ENCODE measurements at places on chromosomes 2 and 18.

GRCh38 chr18:21593540-21594257, 6.8 kb downstream of the ESCO1 start:
- DNase-seq, result no peak

GRCh38 chr2:85704800-85705679, 10.9 kb downstream of the GNLY start:
- DNase-seq, result no peak

DNA sequence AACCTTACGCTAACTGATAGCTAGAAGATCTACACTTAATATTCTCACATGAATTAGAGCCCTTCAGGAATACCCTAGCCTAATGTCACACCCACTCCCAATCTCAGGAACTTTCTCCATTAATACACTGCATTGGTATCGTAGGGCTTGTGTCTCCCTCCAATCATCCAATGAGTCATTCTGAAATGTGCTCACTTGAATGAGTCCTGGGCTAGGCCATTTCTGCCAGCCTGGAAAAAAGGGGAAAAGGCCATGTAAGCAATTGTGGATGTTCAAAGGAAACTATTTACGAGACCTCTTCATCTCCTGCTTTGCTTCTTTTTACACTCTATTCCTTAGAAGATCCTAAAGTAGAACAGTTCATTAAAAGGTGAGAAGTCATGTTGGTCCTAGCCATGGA, 18.8 kb downstream of the ZEB2 start:
- no peak for DNase-seq

GRCh38 chr2:145652036-145652435, 1132.1 kb upstream of the ZEB2 start:
- no peak for DNase-seq

- no peak for DNase-seq
These were observed 125.7 kb downstream of the FAM124B start for GRCh38 chr2:224276251-224276650.

- DNase-seq, result peak; percentile 55
These were observed 73.2 kb upstream of the NCKAP5 start for GRCh38 chr2:133641497-133641896.

DNA sequence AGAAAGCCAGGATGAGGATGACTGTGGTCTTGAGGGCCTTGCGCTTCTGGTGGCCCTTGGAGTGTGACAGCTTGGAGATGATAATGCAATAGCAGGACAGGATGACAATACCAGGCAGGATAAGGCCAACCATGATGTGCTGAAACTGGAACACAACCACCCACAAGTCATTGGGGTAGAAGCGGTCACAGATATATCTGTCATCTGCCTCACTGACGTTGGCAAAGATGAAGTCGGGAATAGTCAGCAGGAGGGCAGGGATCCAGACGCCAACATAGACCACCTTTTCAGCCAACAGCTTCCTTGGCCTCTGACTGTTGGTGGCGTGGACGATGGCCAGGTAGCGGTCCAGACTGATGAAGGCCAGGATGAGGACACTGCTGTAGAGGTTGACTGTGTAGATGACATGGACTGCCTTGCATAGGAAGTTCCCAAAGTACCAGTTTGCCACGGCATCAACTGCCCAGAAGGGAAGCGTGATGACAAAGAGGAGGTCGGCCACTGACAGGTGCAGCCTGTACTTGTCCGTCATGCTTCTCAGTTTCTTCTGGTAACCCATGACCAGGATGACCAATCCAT, 2.7 kb downstream of the CXCR4 start:
- DNase-seq, result no peak

DNA sequence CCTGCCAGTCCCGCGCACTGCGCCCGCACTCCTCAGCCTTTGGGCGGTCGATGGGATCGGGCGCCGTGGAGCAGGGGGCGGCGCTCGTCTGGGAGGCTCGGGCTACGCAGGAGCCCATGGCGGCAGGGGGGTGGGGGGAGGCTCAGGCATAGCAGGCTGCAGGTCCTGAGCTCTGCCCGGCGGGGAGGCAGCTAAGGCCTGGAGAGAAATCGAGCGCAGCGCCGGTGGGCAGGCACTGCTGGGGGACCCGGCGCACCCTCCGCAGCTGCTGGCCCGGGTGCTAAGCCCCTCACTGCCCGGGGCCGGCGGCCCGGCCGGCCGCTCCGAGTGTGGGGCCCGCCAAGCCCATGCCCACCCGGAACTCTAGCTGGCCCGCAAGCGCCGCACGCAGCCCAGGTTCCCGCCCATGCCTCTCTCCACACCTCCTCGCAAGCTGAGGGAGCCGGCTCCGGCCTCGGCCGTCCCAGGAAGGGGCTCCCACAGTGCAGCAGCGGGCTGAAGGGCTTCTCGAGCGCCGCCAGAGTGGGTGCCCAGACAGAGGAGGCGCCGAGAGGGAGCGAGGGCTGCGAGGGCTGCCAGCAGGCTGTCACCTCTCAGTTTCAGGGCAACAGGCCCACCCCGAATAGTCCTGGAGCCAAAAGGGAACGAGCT, 74.1 kb downstream of the PSMG2 start:
- DNase-seq, result no peak

GRCh38 chr18:56161566-56162260, 476.7 kb downstream of the TXNL1 start:
- no peak for DNase-seq

GRCh38 chr2:173286153-173286809, 68.4 kb upstream of the CDCA7 start:
- no peak for DNase-seq

DNA sequence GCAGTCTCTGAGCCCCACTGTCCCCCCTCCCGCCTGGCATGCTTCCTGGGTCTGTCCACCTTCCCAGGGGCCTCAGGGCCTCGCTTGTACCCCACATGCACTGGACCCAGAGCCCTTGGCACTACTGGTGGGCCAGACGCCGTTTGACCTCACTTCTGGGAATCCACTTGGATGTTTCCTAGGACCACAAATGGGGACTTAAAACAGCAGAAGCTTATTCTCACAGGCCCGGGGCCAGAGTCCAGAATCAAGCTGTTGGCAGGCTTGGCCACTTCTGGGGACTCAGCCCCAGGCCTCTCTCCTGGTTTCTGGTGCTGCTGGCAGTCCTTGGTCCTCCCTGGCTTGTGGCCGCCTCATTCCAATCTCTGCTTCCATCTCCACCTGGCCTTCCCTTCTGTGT, 19.6 kb downstream of the ANO7 start:
- no peak for DNase-seq

DNA sequence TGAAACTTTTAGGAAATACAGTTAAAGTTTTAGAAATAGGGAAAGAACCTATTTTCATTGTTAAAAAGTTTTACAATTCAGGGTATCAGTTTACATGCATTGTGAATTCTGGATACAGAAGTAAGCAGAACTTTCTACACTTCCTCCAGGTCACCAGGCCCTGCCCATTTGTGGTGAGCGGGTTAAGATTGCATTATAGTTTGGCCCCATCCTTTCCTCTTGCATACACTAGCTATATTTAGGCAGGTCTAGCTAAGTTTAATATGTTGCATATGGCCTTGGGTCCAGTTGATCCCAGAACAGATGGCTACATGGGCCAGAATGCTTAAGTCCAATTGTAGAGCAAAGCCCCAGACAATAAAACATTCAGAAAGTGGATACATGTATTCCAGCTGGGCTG, 4.8 kb downstream of the VWA3B start:
- no peak for DNase-seq

DNA sequence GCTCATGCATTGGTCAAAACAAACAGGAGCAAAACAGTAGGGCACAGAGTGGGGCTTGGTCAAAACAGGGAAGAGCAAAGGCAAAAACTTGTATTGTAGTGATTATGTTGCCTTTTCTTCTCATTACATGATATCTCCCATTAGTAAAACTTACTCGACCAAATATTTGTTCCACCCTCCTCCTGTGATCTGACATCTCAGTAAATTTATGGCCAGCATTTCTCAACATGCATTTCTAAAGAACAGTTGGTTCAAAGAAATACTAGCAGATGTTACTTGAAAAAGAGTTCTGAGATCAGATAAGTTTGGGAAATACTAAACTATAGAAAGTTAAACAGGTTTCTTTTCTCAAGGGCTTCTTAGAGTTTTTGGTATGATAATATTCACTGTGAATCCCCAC, 423.1 kb downstream of the FIGN start:
- DNase-seq, result no peak

GRCh38 chr2:193382583-193382982, 1187.8 kb upstream of the TMEFF2 start:
- no peak for DNase-seq

- no peak for DNase-seq
These were observed 445.7 kb upstream of the FANCL start for GRCh38 chr2:58686776-58687175.

DNA sequence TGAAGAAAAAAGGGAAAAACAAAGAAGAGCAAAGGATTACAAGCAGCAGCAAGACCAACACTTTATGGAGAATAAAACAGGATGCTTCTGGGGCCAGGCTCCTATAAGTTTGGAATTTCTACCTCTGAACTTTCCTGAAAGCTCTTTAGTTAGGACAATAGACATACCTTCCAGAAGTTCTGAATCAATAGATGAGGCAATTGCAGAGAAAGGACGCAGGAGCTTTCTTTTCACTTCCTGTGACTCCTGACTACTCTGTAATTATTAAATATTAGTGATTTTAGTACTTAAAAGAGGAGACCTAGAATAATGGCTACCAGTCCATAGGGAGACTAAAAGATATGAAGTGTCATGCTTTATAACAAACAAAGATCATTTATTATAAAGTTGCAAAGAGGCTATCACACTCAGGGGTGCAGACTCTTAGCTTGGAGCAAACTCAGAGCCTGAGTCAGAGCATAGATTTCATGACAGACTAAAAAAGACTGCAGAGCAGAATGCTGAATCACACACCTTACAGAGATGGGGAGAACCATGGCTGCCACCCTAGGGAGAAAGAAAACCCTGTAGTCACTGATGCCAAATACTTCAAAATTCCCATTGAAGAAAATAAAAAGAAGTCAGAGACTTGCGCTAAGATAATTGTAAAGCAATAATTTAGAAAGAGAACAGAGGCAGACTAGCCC, 52.5 kb upstream of the FAM136A start:
- DNase-seq, result no peak

GRCh38 chr2:218860950-218861381, 1.4 kb downstream of the WNT6 start:
- DNase-seq, result peak; percentile 81

DNA sequence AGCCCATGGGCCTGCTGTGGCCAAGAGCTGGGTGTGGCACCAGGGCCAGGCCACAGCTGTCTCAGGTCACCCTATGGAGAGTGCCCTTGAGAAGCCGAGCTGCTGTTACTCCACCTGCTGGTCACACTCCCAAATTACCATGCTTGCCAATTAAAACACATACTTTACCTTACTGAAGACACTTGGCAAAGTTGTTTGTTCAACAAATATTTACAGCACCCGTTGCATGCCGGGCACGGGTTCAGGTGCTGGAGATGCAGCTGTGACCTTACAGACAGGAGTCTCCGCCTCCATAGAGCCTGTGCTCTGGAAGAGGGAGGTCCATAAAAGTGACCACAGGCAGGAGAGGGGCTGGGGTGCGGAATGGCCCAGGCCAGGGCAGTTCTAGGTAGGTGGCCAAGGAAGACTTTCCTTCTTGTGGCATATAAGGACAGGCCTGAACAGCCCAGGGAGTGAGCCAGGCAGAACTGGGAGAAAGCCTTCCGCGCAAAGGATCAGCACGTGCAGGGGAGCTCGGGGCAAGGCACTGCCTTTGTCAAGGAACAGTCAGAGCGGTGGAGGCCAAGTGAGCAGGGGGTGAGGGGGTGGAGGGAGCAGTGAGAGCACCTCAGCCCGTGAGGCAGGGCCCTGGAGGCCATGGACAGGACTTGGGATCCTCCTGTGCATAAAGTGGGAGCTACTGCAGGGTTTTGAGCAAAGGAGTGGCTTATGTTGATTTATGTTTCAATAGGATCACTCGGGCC, 23.6 kb upstream of the RBM44 start:
- DNase-seq, result peak; percentile 56

DNA sequence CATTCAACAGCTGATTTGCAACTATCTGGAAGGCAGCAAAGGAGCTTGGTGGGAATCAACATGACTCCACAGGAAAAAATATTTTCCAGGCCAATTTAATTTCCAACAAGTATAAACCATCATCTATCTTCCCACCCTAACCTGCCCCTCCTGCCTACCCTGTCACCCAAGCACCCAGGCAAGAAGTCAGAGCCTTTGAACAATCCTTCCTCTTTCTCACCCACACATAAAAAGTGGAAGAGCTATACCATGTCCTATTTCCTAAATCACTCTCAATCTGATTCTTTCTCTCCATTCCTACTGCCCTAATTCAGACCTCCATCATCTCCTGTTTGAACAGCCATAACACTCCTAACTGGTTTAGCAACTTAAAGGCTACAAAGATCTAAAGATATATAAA, 12.7 kb downstream of the SPIRE1 start:
- no peak for DNase-seq

- peak; percentile 48 for DNase-seq
These were observed 50.2 kb upstream of the LRP1B start for GRCh38 chr2:142180820-142181533.

DNA sequence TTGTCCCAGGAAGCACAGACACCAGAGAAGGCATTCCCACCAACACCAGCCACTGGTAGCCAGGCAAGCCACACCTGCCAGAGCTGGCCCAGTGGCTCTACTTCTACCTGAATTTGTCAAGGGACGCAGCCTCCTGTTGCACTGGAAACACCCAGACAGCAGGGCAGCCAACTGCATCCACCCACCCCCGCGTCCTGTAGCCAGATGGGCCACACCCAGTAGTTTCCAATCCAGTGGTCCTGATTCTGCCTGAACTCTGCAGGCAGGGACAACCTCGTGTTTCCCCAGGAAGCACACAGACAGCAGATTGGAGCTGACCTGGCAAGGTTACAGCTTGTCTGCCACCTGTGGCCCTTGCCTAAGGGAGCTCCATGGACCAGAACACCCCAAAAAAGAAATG, 18.2 kb downstream of the PFN4 start:
- no peak for DNase-seq

GRCh38 chr2:71306762-71307161, 24.8 kb upstream of the ZNF638 start:
- no peak for DNase-seq

GRCh38 chr2:29155578-29155977, 40.4 kb downstream of the CLIP4 start:
- DNase-seq, result no peak

DNA sequence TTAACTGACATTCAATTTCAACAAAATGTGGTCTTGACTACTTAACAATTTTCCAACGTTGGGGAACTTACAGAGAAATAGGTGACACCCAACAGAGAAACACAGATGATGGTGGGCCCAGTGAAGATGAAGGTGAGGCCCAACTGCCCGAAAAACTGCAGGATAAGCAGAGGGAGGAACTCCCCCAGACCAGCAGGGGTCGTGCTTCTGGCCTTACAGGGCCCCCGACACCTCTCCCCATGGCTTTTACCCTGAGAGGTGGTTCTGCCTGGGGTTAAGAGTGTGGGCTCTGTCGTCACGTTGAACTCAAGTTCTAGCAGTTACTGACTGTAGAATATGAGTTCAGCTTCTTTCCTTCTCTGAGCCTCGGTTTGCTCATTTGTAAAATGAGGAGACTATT, 119.5 kb upstream of the SMIM21 start:
- DNase-seq, result no peak

GRCh38 chr18:35106013-35106844, 65.0 kb downstream of the MAPRE2 start:
- no peak for DNase-seq

- peak; percentile 46 for DNase-seq
These were observed 349.8 kb downstream of the TNS1 start for GRCh38 chr2:217652761-217653639.

Data from HCT116 (cell line).